Stimulated activated CD4-positive, alpha-beta T cell treated with anti-CD3 and anti-CD28 coated beads, Interleukin-1b, Interleukin-23, amount 100 ng/mL, for 24 hours (primary cell): ENCODE measurements at places on chromosomes 16 and 17.

DNA sequence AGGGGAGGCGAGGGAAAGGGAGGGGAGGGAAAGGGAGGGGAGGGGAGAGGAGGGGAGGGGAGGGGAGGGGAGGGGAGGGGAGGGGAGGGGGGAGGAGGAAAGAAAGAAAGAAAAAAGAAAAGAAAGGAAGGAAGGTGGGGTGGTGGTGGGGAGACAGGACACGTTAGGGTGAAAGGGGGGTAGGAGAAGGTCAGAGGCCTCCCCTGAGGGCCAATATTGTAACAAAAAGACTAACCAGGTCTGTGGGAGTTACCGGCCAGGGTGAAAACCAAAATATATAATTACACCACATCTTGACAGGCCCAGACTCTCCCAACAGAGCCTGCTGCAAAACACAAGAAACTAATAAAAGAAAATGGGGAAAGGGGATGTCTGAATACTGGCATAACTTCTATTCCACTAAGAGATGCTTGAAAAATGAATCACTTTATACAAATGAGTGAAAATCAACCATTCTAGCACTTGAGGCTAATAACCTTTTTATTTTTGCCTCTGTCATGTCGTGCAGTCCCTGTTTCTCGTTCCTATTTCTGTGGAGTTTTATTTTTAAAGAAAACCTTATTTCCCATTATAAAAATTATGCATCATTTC is 10.0 kb downstream of the WDR45B start:
- DNase-seq: no peak

GRCh38 chr16:56673921-56674320 is 4.3 kb downstream of the MT1H start:
- no peak for DNase-seq

GRCh38 chr17:49216953-49217650 is 6.6 kb downstream of the ABI3 start:
- DNase-seq: no peak

DNA sequence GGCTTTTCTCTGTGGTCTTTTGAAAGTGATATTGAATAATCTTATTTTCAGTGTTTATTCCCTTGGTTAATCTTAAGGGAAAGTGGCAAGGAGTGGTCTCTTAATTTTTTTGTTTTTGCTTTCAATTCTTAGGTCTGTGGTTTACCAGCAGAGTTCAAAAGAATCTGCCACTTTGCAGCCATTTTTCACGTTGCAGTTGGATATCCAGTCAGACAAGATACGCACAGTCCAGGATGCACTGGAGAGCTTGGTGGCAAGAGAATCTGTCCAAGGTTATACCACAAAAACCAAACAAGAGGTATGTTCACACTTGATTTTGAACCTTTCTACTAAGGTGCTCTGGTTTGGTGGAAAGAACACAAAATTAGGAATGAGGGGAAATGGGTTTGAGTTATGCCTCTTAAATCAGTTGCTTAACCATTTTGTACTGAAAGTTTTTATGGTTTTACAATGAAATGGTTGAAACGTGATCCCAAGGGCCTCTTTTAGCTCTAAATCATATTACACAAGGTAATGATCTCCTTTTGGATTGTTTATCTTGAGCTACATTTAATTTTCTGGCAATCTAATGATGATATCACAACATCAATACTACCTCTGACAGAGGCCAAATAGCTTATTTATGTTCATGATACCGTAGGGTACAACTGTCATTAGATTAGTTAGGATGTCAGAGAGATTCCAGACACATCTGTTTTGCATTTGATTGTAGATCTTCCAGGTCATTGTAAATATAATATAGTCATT is 51.6 kb upstream of the CRISPLD2 start:
- no peak for DNase-seq

- DNase-seq: no peak
Measured at GRCh38 chr17:11383157-11383556, 142.1 kb downstream of the SHISA6 start.

GRCh38 chr16:10878644-10879501 is 1.9 kb downstream of the CIITA start:
- DNase-seq: no peak

- DNase-seq: no peak
Measured at GRCh38 chr17:49687878-49688491, 10.1 kb upstream of the SPOP start.

DNA sequence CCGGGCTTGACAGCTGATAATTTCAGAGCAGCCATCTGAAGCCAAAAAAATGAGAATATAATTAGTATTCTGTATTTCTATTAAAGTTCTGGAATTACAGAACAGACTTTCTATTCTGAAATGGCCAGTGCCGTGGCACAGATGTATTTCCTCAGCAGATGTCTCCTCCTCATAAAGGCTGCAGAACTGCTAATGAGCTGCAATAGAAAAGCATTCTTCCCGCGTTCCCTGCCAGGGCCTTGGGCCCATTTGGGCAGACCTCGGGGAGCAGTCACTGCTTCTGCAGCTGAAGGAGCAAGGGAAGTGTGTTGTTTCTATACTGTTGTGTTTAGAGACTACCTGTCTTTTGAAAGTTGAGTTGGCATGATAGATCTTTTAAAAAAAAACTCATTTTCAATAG is 152.6 kb upstream of the CACNG5 start:
- no peak for DNase-seq

- DNase-seq: no peak
Measured at GRCh38 chr17:81328489-81328888, 33.4 kb upstream of the SLC38A10 start.

GRCh38 chr17:31549525-31550388 is 158.3 kb downstream of the RAB11FIP4 start:
- DNase-seq: peak; percentile 91

DNA sequence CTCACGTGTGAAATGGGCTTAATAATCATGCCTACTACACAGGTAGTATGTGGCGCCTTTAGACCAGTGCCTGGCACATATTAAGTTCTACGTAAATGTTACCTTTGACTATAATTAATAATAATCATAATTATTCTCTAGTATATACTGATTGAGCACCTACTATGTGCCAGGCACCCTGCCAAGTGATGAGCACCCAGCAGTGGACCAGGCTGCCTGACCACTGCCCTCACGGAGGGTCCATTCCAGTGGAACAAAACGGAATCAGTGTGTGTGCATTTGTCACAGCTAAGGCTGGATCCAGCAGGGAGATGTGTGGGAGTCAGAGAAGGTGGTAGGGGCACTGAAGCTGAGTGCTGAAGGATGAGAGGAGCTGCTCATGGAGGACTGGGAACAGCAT is 30.5 kb downstream of the SEC14L5 start:
- DNase-seq: no peak

GRCh38 chr16:799111-799947 is 1.2 kb downstream of the GNG13 start:
- no peak for DNase-seq

- no peak for DNase-seq
Measured at GRCh38 chr17:49989518-49989880, 5.5 kb downstream of the DLX3 start.

GRCh38 chr17:69511250-69511649 is 96.8 kb downstream of the MAP2K6 start:
- no peak for DNase-seq

DNA sequence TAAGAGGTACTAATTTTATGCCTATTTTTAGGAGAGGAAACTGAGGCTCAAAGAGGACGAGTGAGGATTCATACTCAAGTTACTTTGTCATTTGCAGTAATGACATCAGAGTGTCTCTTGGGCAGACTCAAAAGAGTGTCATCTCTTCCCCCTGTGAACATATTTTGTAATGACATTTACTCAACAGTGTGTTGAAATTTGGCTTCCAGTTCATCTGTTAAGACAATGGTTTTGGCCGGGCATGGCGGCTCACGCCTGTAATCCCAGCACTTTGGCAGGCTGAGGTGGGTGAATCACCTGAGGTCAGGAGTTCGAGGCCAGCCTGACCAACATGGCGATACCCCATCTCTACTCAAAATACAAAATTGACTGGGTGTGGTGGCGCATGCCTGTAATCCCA is 28.9 kb downstream of the WFDC1 start:
- no peak for DNase-seq

DNA sequence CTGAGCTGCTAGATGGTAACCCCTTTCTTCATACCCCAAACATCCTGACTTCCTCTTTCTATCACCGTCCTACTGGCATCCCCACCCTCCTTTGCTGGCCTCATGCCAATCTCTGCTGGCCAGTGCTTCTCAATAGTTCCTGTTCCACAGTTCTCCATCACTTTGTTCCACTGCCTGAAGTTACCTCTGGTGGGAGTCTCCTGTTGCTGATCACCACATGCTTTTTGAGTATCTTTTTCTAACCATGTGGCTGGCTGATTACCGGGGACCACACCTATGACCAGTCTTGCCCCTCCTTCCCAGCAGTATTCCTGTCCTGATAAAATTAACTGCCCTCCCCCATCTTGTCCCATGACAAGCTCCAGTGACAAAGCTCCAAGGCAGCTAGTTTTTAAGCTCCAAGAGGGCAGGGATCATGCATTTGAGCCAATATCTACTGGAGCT is 380.4 kb upstream of the CCL2 start:
- DNase-seq: no peak

DNA sequence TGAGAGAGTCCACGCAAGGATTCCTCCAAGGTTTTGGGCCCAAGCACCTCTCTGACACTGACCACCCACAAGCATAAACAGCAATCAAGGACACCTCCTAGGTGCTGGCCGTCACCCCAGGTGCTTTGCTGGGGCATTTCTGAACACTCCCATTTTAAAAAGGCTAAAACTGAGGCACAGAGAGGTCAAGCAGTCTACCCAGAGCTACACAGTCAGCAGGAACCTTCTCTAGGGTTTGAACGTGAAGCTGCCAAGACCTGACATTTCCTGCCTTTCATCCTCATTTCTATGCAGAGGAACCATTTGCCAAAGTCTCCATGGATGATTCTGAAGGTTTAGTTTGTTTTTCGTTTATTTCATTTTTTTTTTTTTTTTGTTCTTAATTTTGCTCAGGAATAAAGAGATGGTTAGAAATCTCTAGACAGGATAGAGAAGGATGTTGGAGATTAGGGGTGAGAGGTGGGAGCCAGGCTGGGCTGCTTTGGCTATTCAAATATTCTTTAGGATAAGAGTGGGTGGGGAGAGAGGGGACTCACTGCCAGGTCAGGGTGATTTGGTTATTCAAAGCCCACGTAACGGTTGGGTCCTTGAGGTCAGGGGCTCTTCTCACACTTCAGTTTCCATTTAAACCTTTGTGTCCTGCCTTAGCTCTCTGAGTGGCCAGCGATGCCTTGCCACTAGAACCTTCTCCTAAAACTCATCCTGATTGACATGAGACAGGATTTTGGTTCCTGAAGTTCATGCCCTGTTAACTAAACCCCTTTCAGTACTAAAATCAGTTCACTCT is 6.2 kb downstream of the PLCG2 start:
- DNase-seq: no peak

DNA sequence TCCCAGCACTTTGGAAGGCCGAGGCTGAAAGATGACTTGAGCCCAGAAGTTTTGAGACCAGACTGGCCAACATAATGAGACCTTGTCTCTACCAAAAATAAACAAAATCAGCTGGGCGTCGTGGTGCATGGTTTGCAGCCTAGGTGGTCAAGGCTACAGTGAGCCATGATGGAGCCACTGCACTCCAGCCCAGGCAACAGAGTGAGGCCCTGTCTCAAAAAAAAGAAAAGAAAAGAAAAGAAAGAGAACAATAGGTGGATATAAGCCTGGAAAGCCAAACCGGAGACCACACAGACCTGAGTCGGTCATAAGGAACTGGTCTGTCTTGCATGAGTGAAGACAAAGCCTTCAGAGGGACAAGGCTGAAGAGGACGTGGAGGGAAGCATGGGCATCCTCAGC is 14.4 kb downstream of the ATP6V0D1 start:
- DNase-seq: no peak

GRCh38 chr16:86773354-86773715 is 195.0 kb downstream of the FOXL1 start:
- no peak for DNase-seq

DNA sequence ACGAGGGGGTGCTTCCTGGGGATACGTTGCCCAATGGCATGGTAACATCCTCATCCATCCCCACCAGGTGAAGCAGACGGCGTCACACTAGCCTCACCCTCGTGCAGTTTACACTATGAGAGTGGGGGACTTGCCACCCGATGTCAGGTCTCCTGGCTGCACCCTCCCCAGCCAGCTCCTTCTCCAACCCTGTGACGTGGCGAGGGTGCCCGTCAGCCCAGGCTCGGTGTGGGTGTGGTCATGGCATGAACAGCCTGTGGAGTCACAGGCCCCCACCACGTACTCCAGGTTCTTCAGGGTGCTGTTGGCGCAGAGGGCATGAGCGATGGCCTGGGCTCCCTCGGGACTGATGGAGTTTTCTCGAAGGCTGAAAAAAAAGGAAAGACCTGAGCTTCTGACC is 28.3 kb downstream of the NLRC3 start:
- no peak for DNase-seq

- DNase-seq: peak; percentile 72
Measured at GRCh38 chr17:42112552-42113176, at the start of gene DHX58. Gene DHX58 (minus strand): TSS chr17:42112714. CDS start chr17:42111892, 822 bp downstream.

- peak; percentile 42 for DNase-seq
Measured at GRCh38 chr16:15427648-15428239, 6.6 kb upstream of the BMERB1 start.

- DNase-seq: no peak
Measured at GRCh38 chr17:36750316-36750885, 149.0 kb downstream of the MRM1 start.

- no peak for DNase-seq
Measured at GRCh38 chr17:47735536-47736011, 2.5 kb downstream of the TBX21 start.

- DNase-seq: no peak
Measured at GRCh38 chr17:69500911-69501429, 86.5 kb downstream of the MAP2K6 start.

GRCh38 chr16:523097-523741 is 4.3 kb upstream of the CAPN15 start:
- no peak for DNase-seq

DNA sequence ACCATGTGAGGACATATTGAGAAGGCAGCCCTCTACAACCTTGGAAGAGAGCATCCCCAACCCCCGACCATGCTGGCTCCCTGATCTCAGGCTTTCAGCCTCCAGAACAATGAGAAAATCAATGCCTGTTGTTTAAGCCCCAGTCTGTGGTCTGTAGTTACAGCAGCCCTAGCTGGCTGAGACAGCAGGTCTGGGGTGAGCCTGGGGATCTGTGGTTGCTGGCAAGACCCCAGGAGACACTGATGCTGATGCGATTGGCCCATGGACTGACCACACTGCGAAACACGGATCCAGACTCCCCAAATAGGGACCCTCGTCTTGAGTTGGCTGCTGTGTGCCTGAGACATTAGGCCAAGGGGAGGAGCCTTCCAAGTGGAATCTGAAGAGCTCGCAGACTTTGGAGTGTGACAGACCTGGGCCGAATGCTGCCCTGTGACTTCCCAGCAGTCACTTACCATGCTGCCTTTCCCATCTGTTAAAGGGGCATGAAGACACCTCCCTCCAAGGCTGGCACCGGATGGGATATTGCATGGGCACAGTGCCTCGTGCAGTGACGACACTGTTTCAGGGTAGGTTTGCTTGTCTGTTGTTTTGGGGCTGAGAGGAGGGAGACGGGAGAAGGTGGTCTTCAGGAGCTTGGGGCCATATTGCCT is 147.8 kb upstream of the RPL38 start:
- no peak for DNase-seq

GRCh38 chr17:50565402-50566350 is 5.2 kb downstream of the CACNA1G start:
- DNase-seq: no peak

GRCh38 chr16:89612415-89613166 is 851 bp upstream of the DPEP1 start:
- no peak for DNase-seq
